Hematopoietic multipotent progenitor cell treated with erythropoietin and hydrocortisone succinate and interleukin-3 and kit ligand, for 15 days (in vitro differentiated cells): ENCODE measurements at places on chromosomes 2 and 18.

GRCh38 chr2:144376460-144376859 lies 143.5 kb downstream of the ZEB2 start:
- DNase-seq: no peak

DNA sequence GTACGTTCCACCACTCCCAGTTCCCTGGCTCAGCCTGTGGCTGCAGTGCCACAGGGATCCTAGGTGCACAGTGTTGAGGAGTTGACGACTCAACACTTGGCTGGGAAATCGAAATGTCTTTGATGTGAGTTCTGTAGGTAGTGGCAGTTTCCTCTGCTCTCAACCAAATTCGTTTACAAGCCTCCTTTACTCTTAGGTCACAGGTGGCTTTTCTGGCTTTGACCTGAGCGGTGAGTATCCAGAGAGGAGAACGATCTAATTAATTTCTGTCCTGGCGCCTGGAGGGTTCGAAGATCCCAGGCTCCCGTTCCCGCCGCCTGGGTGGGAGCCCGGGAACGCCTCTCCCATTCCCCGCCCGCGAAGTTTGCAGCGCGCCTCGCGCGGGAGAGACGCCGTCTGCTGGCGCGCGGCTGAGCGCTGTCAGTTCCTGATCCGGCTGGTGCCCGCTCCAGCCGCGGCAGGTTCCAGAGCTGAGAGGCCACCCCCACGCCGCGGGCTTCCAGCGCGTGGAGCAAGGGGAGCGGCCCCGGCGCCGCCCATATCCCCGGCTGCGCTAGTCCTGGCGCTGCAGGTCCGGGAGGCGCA lies at the start of gene LAMA3:
LAMA3 (plus strand) TSS at position 423 of the 585 bp plus-strand sequence. CDS start 231 bp downstream, outside the sequence.
- DNase-seq: no peak

DNA sequence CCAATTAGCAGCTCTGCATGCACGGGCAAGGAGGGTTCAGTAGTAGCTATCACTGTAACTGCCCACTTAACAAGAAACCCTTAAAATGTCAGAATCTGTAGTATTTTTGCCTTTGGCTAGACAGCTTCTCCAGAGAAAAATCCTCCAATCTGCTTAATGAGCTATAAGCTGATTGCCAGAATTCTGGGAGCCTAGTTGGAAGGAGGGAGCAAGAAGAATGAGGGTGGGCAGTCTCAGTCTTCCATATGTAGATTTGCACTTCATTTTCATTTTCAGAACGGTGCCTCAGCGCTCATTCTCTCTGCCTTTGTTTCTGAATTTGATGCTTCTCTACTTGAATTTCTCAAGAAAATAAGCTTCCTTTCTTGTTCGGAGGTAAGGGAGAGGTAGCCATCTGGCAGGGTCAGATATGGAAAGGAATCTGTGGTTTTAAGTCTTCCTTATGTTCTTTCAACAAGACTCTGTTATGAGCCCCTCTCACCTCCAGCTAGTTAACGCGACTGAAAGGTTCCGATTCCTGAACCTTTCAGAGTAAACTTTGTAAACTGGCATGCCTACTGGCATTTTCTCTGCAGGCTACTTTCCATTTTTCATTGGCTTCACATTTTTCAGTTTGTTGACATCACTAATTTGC lies 53.5 kb downstream of the HNRNPLL start:
- no peak for DNase-seq

DNA sequence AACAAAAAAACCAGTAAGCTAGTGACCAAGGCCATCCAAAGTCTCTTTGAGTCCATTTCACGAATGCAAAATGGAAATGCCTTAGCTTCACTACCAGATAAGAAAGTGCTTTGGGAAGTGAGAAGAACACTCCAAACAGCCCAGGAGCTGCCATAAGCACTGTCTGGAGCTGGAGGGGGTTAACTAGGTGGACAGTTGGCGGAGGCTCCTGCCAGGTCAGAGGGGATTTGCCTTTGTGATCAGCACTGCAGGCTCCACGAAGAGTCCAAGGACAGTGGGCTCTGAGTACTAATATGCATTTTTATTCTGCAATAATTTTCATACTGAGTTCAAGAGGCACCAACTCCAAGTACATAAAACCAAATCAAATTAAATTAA lies 233.3 kb upstream of the SMAD2 start:
- DNase-seq: no peak

- DNase-seq: no peak
Measured at GRCh38 chr18:36492604-36493329, 195.3 kb downstream of the FHOD3 start.

- no peak for DNase-seq
Measured at GRCh38 chr2:198775737-198776136, 682.0 kb downstream of the SATB2 start.

GRCh38 chr18:6570581-6571238 lies 156.0 kb upstream of the L3MBTL4 start:
- no peak for DNase-seq

DNA sequence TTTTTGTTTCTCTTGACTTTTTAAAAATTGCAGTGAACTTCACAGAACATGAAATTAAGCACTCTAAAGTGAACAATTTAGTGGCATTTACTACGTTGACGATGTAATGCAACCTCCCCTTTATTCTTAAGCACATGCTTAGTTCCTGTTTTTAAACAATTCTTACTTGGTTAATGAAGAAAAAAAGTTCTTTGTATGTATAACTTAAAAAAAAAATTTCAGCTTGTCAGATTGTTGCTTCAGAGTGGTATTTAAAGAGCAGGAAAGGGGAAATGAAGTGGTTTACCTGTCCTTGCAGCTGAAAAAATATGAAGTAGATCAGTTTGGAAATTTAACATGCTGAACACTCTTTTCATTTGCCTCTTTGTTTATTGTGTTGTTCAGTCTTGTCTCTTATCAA lies 95.7 kb upstream of the RASGRP3 start:
- no peak for DNase-seq
